ENCODE measurements at places on chromosomes 6 and 20. TPM values are rescaled to one million over a fixed set of nuclear protein-coding genes. Genes with fewer than 3 reads are reported as not detected.

The SSR1 gene
- total RNA-seq, result 165 TPM

The DSE gene
- 119 TPM for total RNA-seq

The BTBD9 gene
- total RNA-seq, result 14.2 TPM

The ULBP2 gene
- total RNA-seq, result 11.5 TPM

The PPP1R16B gene
- not detected for total RNA-seq

The PTGIS gene
- 0.14 TPM for total RNA-seq

The WFDC5 gene
- not detected for total RNA-seq

The CGAS gene
- 10.9 TPM for total RNA-seq

The CD93 gene
- total RNA-seq, result not detected

The SRF gene
- total RNA-seq, result 32.6 TPM

The GSTA3 gene
- total RNA-seq, result not detected

The DZANK1 gene
- total RNA-seq, result 1.7 TPM

The CST9 gene
- not detected for total RNA-seq

The BPIFB4 gene
- total RNA-seq, result not detected

The CTAGE9 gene
- not detected for total RNA-seq

The TAAR6 gene
- not detected for total RNA-seq

The LAMA5 gene
- total RNA-seq, result 53.8 TPM

The ZGPAT gene
- 20.6 TPM for total RNA-seq
